ENCODE measurements at places on chromosomes 4 and X.
A peak's percentile ranks its signal among the peaks of the same experiment; 100 is the strongest.

- no peak for DNase-seq
These were observed 92.7 kb downstream of the SPATA18 start for GRCh38 chr4:52143815-52144214.

DNA sequence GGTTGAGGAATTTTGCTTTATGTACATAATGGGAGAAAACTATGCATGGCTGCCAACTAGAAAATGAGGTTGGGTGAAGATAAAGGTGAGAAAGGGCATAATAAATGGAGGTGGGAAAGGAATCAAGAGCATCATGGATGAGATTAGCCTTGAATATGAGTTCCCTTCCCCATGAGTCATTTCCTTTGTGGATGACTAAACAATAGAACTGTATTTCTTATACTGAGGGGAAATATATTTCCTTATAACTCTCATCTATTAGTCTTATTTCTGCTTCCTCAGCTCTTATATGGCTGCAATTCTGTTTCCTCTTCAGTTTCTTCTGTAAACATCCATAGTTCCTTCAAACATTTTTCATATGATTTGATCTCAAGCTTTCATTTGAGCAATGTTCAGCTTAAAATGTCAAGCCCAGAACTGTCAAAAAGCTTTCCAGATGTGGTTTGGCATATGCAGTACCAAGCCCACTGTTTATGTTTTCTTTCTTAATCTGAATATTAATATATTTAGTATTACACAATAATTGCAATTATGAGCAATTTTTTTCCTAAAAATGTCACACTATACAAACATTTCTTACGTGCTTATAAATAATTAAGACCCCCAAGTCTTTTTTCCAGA is 100.7 kb upstream of the GRPR start:
- DNase-seq, result no peak

DNA sequence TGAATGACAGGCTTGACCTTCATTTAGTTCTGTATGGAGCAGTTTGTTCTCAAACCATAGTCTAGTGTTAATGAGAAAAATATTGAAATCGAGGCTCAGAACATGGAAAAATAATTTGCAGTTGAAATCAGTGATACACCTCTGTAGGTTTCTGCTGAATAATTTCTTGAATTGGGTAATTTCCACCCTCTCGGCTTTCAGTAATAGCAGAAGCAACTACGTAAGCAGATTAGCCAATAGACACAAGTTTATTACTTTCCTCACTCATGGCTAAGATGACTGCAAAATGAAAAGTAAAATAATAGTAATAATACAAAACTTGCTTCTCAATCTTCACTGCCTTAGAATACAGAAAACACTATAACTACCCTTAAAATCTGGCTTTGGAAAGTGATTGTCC is 46.0 kb downstream of the USP38 start:
- no peak for DNase-seq

DNA sequence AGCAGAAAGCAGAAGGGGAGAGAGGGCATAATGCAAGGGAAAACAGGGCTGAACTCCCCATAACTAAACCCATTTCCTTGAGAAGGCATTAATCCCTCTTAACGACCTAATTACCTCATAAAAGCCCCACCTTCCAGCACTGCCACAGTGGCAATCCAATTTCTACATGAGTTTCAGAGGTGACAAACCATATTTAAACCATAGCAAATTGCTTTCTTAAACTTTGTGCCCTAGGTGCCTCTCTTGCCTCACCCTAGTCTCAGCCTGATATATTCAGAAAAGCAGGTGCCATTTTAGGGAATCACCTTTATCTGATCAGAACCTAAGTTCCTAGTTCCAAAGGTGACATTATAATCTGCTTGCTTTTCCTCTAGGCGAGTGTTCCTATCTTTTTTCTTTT is 48.9 kb downstream of the SLC34A2 start:
- no peak for DNase-seq

- DNase-seq, result no peak
These were observed 591 bp upstream of the ACSL4 start for GRCh38 chrX:109733613-109734083.

- no peak for DNase-seq
These were observed 168.9 kb downstream of the HS3ST1 start for GRCh38 chr4:11259837-11260236.

GRCh38 chrX:129577473-129577872 is 37.4 kb downstream of the OCRL start:
- DNase-seq, result no peak

DNA sequence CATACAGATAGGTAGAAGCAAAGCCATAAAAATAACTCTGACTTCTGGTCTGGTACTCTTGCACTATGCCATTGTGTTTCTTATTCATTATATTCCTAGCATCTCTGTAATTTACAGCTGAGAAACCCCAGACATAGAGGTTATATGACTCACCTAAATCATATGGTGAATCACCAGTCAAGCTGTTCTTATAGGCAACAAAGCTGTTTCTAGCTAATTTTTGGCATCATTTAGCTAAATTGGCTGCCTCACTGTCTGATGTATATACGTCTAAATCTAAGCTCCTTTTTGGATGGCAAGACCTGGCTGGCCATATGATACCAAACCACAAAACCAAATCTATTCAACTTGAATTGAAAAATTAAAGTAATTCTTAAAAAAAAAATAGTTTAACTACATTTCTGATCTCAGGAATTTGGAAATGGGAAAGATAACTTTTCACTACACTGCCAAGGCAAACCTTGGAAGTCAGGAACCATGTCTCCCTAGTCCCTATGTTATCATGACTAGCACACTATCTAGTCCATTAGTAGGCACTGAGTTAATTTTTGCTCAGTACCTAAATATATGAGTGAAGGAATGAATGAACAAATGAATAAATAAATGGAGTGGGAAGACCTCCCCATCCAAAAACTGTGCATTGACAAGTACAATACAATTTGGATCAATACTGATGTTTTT is 41.3 kb upstream of the STAG2 start:
- DNase-seq, result no peak

DNA sequence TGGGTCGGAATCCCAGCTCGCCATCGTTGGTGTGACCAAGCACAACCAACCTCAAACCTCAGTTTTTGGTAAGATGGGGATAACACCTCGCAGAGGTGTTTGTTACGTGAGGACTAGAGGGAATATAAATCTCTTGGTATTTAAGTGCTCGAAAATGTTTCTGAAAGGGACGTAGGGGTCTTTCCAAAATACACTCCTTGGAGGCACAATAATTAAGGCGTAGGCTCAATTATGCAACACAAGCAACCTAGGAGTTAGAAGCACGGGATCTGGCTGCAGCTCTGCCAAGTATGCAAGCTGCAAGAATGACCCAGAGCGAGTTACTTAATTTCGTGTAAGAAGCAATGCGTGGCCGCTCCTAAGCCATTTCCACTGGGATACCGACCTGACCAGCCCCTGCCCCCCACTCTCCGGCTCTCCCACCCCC is 552 bp downstream of the ADH5 start:
- peak; percentile 83 for DNase-seq

- no peak for DNase-seq
These were observed 46.3 kb downstream of the SULT1B1 start for GRCh38 chr4:69714086-69714485.

GRCh38 chrX:133254666-133255065 is 36.5 kb upstream of the TFDP3 start:
- no peak for DNase-seq

- DNase-seq, result no peak
These were observed 77.0 kb upstream of the C4orf50 start for GRCh38 chr4:6095023-6095752.

- DNase-seq, result peak; percentile 77
These were observed 16.3 kb upstream of the ZNF827 start for GRCh38 chr4:145954924-145955339.

GRCh38 chr4:81915430-81915829 is 443.7 kb upstream of the RASGEF1B start:
- DNase-seq, result no peak
